Esophagus mucosa (tissue), 1 donor: ENCODE measurements at places on chromosomes 7 and 10. TPM values are rescaled to one million over a fixed set of nuclear protein-coding genes. Genes with fewer than 3 reads are reported as not detected.

The USP54 gene
- 44.8 TPM for total RNA-seq

The IGFBP3 gene
- 7.9 TPM for total RNA-seq

- no peak for ATAC-seq
These were observed 51.1 kb upstream of the MEOX2 start for GRCh38 chr7:15737601-15738000.

The FBXL13 gene
- total RNA-seq = 0.36 TPM

- no peak for ATAC-seq
These were observed 182.4 kb downstream of the PLXNA4 start for GRCh38 chr7:132393789-132394261.

The TMEM72 gene
- not detected for total RNA-seq

The FAM237B gene
- not detected for total RNA-seq

DNA sequence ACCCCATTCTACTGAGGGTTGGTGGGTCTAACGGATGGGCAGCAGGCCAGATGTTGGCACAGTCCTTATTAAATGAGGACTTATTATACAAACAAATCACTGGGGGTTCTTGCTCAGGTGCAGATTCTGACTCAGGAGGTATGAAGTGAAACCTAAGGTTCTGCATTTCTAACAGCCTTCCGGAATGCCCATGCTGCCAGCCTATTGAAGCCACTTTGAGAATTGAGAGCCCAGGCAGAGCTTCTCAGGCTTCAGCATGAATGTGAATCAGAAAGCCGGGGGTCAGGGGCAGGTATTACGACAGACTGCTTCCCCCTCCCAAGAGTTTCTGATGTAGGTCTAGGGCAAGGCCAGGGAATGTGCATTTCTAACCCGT is 34.1 kb upstream of the NPFFR1 start:
- ATAC-seq = no peak

The SAMD9 gene
- total RNA-seq = 50.9 TPM

- ATAC-seq = no peak
These were observed 30.9 kb upstream of the KLHL7 start for GRCh38 chr7:23074443-23075261.

DNA sequence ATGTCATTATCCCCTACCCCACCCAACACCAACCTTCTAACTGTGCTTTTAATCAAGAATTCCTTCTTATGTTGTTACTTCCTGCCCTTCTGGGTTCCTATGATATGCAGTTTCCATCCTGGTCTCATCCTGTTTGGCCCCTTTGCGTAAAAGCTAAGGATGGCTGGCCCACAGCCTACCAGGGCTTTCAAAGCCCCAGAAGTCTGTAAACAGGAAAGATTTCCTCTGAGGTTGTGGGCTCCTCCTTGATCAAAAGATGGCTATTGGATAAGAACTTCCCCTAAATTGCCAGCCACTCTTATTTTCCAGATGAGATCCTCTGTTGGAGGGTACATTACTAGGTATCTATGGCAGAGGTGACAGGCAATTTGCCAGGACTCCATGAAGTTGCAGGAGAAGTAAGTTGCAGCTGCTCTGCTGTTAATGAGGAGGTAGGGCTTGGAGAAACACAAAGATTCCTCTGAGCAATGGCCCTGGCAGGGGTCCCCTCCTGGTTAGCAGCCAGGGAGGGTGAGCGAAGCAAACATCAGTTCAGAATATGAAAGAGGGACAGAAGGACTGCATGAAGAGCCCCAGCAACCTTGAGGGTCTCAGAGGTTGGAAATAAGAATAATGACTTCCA is 32.1 kb downstream of the NRP1 start:
- ATAC-seq = no peak

DNA sequence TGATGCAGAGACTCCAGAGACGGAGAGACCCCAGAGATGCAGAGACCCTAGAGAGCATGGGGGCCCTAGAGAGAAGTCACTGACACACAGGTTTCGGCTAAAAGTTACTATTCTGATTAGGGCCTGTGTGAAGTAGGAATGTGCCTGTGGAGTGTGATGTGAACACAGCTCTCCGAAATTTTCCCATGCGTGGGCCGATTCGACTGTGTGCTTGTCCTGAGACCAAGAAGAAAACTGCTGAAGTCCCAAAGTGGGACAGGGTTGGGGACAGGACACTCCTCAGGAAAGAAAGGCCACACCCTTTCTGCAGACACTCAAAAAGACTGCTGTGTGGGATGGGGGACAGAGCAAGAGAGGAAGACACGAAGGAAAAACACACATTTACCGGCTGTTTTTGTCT is 533.5 kb downstream of the PTPRN2 start:
- ATAC-seq = no peak

DNA sequence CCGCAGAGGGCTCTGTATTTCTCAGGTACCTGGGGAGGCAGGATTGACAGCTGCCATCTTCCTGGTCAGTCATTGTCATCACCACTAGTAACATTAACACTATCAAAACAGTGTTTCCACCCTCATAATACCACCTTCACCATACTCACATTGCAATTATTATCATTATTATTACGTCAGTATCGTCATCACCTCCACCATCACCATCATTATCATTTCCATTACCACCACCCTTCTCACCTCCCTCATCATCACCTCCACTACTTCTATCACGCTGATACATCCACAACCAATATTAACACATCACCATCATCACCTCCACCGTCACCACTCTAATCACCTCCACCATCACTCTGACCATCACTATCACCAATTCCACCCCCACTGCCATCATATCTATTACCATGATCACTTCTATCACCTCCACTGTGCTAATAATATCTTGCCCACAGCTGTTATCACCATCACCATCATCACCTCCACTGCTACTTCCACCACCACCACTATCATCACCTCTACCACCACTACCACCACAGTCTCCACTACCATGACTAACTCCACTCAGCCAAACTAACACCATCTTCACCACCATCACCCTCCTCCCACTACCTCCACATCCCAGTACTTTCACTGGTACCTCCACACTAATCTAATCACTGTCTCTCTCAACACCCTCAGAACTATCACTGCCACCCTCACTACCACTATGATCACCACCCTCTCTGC is 196.4 kb downstream of the RPS24 start:
- no peak for ATAC-seq
